ENCODE measurements at places on chromosomes 5 and 9. TPM values are rescaled to one million over a fixed set of nuclear protein-coding genes. Genes with fewer than 3 reads are reported as not detected.
A peak's percentile ranks its signal among the peaks of the same experiment; 100 is the strongest.

DNA sequence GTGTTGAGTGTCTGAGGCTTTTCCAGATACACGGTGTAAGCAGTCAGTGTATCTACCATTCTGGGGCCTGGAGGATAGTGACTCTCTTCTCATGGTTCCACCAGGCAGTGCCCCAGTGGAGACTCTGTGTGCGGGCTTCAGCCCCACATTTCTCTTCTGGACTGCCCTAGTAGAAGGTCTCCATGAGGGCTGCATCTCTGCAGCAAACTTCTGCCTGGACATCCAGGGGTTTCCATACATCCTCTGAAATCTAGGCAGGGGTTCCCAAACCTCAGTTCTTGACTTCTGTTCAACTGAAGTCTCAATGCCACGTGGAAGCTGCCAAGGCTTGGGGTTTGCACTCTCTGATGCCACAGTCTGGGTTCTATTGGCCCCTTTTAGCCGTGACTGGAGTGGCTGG is 256.6 kb upstream of the ITGA1 start:
- DNase-seq, result no peak

- peak; percentile 24 for DNase-seq
These were observed 123.9 kb upstream of the HAPLN1 start for GRCh38 chr5:83844449-83845068.

DNA sequence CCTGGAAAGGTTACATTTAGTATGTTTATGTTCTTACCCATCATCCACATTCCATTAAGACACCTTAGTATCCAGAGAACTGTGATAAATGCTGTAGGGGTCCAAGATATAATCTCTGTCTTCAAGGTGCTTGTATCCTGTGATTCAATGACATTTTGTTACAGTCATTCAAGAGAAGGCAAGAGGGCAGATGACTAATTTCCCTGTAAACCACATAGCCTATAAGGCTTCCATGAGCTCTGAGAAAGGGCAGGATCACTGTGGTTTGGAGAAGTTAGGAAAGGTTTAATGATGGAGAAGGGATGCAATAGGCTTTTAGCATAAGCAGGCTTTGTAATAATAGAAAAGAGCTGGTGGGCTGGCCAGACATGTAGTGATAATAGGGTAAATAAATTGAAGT is 40.0 kb downstream of the PAPPA start:
- no peak for DNase-seq

DNA sequence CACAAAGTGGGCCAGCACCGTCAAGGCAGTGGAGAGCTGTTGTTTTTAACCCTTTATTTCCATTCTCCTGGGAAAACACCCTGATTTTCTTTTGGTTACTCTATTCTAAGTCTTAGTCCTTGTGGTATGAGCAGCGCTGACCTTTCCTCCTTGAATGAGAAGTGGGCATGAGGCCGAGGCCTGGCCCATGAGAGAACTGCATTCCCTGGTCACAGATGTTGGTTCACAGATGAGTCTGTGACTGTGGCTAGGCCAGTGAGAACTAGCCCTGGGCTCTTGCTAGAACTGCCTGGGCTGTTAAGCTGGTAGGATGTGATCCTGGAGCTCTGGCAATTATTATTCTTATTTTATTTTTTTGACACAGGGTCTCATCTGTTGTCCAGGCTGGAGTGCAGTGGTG is 71.7 kb upstream of the KLF9 start:
- no peak for DNase-seq

- no peak for DNase-seq
These were observed 3.6 kb downstream of the IARS1 start for GRCh38 chr9:92289708-92290390.

DNA sequence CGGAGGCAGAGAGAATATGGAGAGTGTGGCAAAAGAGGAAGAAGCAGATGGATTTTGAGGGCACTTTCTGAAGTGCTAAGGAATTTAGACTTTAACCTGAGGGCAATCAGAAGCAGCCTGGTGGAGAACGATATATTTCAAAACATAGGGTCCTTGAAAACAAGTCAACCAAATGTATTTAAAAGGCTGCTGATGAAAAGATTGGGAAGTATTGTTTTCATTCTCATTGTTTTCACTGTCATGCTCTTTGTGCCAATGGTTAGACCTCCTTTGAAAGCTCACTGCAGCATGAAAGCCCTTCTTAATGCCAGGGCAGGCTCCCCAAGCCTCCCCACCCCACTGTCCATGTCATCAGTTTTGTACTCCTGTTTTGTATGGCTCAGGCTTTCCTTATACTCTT is 2.5 kb upstream of the GPX3 start:
- no peak for DNase-seq

GRCh38 chr9:33101104-33101951 is 24.9 kb upstream of the SMU1 start:
- DNase-seq, result no peak

DNA sequence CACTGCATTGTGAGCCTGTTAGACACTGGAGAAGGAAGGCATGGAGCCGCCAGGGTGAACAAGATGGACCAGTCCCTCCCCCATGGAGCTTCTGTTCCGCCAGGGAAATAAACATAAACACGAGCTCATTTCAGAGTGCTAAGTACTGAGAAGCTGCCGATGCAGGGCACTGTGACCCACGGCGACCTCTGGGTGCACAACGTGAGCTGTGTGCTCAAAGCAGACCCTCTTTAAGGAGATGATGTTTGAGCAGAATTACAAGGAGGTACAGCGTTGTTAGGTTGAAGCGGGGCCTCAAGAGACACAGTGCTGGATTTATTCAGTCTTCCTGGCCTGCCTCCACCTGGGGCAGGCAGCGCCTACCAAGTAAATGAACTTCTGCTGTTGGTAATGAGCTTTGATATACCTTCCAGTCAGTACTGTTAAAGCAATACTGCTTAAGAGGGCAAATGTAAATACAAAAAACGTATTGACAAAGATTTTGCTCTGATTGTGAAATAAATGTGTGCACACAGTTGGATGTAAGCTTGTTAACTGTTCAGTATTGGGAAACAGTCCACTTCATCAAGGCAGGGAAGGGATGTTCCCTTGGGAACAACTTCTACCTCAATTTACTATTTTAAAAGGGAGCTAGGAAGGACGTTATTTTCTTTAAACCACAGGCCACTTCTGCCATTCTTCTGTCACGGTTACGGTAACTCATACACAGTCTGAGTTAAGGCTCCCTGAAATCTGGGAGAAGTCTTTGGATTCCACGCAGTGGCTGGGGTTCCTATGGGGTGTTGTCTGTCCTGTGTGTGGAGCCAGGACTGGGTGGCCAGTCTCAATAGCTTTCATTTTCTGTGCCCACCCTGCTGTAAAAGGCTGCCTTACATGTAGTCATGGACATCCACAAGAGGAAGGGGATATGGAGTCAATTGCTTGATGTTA is 48.9 kb upstream of the DMRT1 start:
- DNase-seq, result no peak

- DNase-seq, result peak; percentile 73
These were observed 25.2 kb downstream of the SLC28A3 start for GRCh38 chr9:84315278-84315877.

DNA sequence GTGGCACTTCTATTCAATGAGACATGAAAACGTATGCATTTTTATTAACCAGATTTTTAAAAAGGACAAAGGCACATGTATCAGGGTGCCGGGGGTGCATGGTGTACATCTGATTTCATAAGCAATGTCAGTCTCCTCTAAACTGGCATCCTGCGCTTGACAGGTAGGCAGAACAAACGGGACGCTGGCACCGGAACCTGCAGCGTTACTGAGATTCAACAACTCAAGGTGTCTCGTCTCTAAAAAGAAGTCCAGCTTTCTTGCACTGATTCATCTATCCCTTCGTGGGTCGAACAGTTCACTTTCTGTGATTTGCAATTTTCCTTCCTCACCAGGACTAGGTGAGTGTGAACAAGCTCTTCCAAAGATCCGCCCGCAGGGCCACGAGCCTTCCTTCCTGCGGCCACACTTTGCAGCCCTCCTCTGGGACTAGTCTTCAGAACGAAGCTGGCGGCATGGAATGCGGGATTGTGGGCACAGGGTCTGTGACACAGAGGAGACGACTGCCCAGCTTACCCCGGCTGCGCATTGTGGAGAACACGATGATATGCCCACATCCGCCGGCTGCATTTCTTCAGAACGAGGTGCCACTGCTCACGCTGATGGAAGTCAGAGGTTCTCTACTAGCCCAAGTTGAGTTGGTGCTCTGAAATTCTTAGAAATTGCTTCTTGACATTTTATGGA is 7.2 kb downstream of the SLC6A3 start:
- DNase-seq, result no peak

GRCh38 chr5:151637676-151638075 is 46.5 kb upstream of the FAT2 start:
- no peak for DNase-seq

DNA sequence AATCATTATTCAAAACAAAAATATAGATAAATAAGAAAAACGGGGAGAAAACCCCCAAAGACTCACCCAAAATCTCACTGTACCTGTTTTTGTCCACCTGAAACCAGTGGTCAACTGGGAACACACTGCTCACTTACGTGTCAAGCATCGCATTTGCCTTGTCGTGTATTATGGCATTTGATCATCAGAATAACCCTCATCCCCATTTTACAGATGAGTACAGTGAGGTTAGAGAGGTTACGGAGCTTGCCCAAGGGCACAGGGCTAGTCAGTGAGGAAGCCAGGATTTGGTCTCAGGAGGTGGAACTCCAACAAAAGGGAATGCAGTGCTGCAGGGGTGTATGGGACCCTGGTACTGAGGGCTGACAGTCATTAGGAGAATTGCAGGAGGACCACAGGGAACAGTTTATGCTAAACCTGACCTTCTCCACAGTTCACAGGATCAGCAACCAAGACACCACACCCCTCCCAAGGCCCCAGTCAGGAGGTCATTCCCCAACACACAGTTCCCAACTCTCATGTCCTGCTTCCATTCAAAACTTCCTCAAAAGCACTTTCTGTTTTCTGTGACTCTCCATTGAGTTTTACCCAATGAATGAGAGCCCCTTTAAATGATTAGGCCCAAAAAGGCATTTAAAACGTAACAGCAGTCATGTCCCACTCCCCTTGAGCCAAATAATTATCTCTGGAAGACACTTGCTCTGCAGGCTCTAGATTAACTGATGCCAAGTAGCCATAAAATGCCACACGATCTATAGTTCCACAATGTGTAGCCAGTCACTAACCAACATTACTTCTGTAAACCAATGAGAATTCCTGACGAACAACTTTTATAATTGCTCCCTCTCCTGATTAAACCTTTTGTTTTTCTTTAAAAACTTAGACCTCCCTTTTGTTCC is 50.8 kb downstream of the CTSL start:
- no peak for DNase-seq

DNA sequence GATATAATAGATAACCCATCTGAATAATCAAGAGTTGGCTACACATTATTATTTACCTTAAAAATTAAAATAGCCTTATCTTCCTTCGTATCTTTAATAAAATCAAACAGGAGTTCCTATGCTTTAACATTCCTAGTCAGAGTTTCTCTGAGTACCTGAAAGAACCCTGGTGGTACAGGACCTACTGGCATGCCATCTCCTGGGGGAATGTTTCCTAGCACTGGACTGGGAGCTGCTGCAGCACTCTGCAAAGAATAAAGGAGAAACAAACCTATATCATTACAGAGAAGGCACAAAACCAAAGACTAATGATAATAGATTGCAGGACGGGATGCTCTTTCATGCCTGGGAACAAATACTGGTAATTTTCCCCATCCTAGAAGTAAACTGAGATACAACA is 119.5 kb upstream of the ACOT12 start:
- peak; percentile 27 for DNase-seq

DNA sequence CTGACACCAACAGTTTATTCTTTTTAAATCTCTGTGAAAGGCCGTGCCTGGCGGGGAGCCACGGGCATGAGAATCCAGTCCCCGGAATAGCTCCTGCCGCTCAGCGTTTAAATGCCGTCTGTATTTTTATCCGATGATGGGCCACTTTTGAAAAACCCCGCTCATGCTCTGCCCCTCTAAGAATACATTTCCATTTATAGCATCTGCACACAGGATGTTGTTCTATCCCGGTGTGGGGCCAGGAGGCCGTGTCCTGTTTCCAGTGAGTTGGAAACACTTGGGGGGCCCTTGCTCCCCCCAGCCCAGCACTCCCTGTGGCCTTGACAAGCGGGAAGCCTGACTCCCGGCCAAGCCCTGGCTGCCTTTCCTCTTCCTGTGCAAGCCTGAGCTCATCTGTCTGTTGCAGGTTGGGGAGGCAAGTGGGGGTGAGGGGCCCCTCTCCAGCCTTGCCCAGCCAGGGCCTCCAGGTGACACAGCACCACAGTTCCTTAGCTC is 39.0 kb downstream of the ERGIC1 start:
- no peak for DNase-seq

DNA sequence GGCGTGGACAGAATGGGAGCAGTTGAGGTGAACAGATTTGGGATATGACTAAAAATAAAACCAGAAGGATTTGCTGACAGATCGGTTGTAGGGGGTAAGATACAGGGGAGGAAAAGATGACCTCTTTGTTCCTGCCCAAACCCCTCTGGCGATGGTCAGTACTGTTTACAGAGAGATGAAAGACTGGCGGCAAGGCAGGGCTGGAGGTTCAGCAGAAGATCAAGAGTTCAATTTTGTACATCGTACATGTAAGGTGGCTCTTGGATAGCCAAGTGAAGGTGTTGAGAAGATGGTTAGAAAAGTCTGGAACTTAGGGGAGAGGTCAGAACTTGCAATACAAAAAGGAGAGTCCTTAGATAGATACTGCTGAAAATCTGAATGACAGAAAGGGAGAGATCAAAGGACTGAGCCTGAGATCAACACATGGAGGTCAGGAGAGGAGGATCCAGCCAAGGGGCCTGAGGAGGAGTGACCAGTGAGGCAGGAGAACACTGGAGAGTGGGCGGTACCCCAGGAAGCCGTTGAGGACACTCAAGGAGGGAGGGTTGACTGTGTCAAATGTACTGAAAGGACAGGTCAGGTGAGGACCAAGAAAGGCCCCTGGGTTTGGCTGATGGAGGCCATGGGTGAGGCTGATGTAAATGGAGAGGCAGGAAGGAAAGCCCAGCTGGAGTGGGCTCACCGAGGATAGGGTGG is 7.1 kb downstream of the IL4 start:
- no peak for DNase-seq

GRCh38 chr5:652773-653350 is 40.3 kb downstream of the TPPP start:
- no peak for DNase-seq

GRCh38 chr9:86830356-86830755 is 117.0 kb downstream of the GAS1 start:
- no peak for DNase-seq

- DNase-seq, result no peak
These were observed 64.9 kb downstream of the PTTG1 start for GRCh38 chr5:160486573-160486972.

GRCh38 chr5:42779083-42779482 is 22.5 kb downstream of the CCDC152 start:
- DNase-seq, result no peak

GRCh38 chr5:42035526-42035925 is 110.4 kb downstream of the FBXO4 start:
- DNase-seq, result no peak

Gene C5orf46
- not detected for total RNA-seq

Gene MIGA2
- 47.8 TPM for total RNA-seq

Gene RGS7BP
- 5.4 TPM for total RNA-seq

Gene PCDHGA8
- 5.3 TPM for total RNA-seq

Gene OCLN
- 61.6 TPM for total RNA-seq

Gene ZDHHC11B
- total RNA-seq, result 1.3 TPM

Gene ENHO
- 9.2 TPM for total RNA-seq

Gene GFPT2
- 120 TPM for total RNA-seq

Gene TEX48
- total RNA-seq, result not detected

Gene CDKN2B
- total RNA-seq, result 0.83 TPM

Gene FAXDC2
- 4.6 TPM for total RNA-seq

Gene DMRT3
- total RNA-seq, result not detected

Gene FOXD4L4
- total RNA-seq, result not detected

Gene CDK5RAP2
- 74.1 TPM for total RNA-seq
